ENCODE measurements at places on chromosomes 5 and 9.

GRCh38 chr9:106587042-106587441 is 275.9 kb upstream of the ZNF462 start:
- DNase-seq: no peak

- no peak for DNase-seq
These were observed 6.6 kb upstream of the PTPN3 start for GRCh38 chr9:109504689-109505088.

DNA sequence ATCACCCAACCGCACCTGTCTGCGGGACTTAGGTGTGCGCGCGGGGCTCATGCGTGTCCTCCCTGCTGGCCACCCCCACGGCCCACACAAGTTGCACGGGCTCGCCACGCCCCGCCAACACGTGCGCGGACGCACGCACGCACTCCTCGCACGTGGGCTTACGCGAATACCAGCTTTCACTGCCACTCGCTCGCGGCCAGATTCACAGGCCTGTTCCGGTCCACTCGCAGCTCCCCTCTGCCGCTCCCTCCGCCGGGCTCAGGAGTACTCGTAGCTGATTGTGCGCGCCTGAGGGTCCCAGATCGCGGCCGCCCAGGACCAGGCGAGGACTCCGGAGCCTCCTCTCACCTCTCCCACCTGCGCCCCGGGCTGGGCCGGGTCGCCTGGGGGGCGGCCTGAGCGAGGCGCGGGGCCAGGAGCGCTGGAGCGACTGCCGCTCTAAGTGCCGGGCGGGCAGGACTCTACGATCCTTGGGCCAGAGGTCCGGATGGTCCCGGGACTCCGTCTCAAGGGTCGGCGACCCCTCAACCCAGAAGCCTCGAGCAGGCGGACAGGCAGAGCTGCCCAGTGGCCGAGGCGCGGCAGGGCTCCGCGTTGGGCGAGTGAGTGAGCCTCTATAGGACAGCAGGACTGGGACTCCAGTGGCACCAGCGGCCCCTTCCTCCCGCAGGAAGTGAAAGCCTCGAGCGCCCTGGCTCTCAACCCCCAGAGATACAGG is 3.4 kb downstream of the PCDHGC5 start:
- peak; percentile 87 for DNase-seq

DNA sequence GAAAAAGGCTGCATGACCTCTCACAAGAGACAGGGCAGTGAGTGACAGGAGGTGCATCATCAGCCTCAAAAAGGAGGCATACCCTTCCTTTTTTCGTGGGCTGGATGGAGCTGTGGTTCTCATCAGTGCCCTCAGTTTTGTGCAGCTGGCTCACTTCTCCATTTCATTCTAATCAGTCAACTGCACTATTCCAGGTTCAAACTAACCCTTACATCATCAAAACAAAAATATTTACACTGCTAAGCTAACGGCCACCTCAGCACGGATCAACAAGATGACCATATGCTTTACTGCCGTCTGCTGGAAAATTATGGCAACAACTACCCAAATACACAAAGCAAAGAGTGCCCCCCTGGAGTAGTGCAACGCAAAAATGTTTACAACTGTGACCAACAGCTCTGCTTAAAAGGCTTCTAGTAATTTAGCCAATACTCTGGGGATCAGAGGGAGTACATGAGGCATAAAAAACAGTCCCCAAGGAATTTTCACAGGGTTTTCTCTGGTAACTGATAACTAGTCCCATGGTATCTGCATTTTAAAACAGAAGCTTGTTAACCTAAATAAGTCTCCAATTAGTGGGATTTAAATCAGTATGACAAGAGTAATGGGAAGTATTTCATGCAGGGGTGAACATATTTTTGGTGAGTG is 10.8 kb downstream of the KCNV2 start:
- DNase-seq: no peak

GRCh38 chr5:138698713-138699112 is 54.5 kb upstream of the CTNNA1 start:
- DNase-seq: no peak

DNA sequence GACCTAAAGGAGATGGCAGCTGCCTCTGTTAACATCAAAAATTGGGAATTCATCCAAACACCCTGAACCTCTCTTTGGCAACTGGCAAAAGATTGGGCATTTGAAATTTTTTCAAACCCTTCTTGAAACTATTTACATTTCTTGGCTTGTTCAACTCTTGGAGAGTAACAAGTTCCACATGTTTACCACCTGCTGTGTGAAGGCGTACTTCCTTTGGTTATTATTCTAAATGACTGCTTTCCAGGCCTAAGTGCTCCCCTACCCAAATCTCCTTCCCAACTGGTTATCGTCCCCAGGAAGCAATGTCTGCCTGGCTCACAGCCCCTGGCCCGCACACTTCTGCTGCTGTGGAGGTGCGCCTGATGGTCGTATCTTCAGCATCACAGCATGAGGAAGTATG is 422.7 kb downstream of the DMAC1 start:
- DNase-seq: no peak

DNA sequence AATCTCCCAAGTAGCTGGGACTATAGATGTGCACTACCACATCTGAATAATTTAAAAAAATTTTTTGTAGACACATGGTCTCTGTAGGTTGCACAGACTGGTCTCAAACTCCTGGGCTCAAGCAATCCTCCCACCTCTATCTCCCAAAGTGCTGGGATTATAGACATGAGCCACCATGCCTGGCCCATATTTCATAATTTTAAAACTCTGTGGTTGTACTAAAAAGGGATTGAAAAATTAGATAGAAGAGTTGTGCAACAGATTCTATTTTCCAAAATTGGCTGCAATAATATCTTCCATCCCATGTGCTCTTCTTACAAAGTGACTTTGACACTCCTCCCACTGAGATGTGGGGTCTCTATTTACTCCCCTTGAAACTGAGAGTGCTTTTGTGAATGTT is 7.6 kb upstream of the UHRF2 start:
- DNase-seq: no peak

GRCh38 chr9:100939636-100940035 is 88.9 kb upstream of the PLPPR1 start:
- no peak for DNase-seq

GRCh38 chr9:89462817-89463683 is 34.9 kb downstream of the SEMA4D start:
- no peak for DNase-seq

- no peak for DNase-seq
These were observed 6.6 kb downstream of the FBP1 start for GRCh38 chr9:94632737-94633136.

DNA sequence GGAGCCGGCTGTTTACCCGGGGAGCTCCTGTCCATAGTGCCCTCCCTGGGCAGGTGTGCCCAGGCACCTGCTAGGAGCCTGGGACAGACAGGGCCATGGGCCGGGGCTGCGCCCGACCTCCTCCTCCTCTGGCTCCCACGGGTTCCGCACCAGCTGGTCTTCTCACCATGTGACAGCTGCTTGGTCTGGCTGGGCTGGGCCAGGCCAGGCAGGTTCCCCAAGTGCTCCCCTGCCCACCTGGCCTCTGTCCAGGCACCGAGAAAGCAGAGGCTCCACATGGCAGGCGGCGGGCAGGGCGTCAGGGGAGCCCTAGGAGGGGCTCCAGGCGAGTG is 60.0 kb downstream of the OLFM1 start:
- DNase-seq: no peak

GRCh38 chr5:119945691-119946090 is 316.3 kb downstream of the FAM170A start:
- no peak for DNase-seq

DNA sequence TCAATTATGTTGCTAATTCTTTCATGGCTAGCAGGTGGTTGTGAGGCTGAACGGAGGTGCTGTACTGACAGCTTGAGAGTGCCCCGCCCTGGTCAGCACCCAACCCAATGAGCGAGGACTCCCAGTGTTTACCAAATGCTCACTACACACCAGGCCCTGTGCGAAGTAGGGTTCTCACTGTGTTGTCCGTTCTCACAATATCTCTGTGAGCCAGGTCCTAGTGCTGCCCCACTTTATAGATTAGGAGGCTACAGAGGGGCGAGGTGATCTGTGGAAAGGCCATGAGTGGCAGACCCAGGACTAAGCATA is 28.2 kb downstream of the COL15A1 start:
- DNase-seq: no peak

DNA sequence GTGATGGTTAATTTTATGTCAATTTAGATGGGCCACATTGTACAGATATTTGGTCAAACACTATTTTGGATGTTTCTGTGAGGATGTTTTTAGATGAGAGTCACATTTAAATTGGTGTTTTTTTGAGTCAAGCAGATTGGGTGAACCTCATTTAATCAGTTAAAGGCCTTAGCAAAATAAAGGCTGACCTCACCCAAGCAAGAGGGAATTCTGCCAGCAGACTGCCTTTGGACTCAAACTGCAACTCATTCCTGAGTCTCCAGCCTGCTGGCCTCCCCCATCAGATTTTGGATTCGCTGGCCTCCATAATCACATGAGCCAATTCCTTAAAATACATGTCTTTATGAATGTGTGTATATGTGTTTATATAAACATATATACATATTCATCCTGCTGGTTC is 282.7 kb upstream of the POU5F2 start:
- no peak for DNase-seq

DNA sequence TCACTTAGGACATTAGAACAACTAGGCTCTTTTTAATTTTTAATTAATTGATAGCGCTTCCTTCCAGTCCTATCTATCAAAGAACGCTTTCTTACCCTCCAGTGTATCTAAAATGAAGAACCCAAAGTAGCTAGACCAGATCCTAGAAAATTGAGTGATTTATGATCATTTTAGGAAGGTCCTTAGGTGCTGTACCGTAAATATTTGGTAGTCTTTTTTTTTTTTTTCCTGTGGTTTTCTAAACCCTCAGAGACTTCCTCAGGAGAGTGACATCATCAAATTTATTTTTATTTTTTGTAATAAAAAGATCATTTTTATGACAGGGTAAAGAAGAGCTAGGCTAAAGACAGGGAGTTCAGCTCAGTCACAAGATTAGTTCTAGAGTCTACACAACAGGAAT is 197.4 kb downstream of the WDR70 start:
- no peak for DNase-seq

DNA sequence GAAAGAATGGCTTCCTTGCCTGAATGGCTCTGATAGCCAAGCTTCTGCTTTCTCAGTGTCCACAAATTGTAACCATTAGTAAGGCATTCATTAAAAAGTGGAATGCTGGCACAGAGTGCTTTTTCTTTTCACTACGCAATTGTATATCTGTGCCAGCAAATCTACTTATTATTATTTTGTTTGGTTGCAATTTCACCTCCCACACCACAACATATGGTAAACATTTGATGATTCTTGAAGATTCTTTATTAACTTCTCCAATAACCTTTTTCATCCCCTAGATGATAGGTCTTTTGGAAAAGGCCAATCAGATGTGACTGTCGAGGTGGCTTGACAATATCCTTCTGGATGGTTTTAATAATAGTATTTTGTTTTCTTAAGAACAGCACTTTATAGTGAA is 234.1 kb downstream of the TMEM38B start:
- DNase-seq: no peak
